ENCODE measurements at places on chromosomes 16 and 17. TPM values are rescaled to one million over a fixed set of nuclear protein-coding genes. Genes with fewer than 3 reads are reported as not detected.

Gene C1QTNF8
- not detected for total RNA-seq

Gene CDR2
- 24.3 TPM for total RNA-seq

Gene ABCA10
- not detected for total RNA-seq

Gene TERB1
- not detected for total RNA-seq

Gene TENT4B
- 28.6 TPM for total RNA-seq

Gene NPIPA2
- total RNA-seq = 4.1 TPM

Gene NME2
- total RNA-seq = 734 TPM

Gene SLC35G6
- not detected for total RNA-seq

Gene PRSS53
- 2.1 TPM for total RNA-seq

Gene CRISPLD2
- total RNA-seq = 4.0 TPM

Gene RABEP2
- total RNA-seq = 24.2 TPM

Gene KCNJ18
- not detected for total RNA-seq

Gene CIITA
- 0.27 TPM for total RNA-seq

Gene PTX4
- total RNA-seq = not detected

Gene CAVIN1
- 173 TPM for total RNA-seq
